ENCODE measurements at places on chromosomes 3 and 15. TPM values are rescaled to one million over a fixed set of nuclear protein-coding genes. Genes with fewer than 3 reads are reported as not detected.

PARP15 gene
- 1.1 TPM for total RNA-seq

SLC12A1 gene
- total RNA-seq: not detected

MYLK gene
- total RNA-seq: 52.5 TPM

PLA2G4E gene
- 1.9 TPM for total RNA-seq

VGLL4 gene
- total RNA-seq: 75.6 TPM

C3orf70 gene
- total RNA-seq: 6.2 TPM

MASP1 gene
- total RNA-seq: 12.0 TPM

TM4SF1 gene
- total RNA-seq: 90.2 TPM

TRPM1 gene
- total RNA-seq: not detected

XYLB gene
- 3.6 TPM for total RNA-seq

C3orf22 gene
- total RNA-seq: not detected

BAHD1 gene
- total RNA-seq: 13.6 TPM

NTRK3 gene
- total RNA-seq: 14.7 TPM

GHSR gene
- not detected for total RNA-seq

SERINC4 gene
- 0.10 TPM for total RNA-seq

LSAMP gene
- 7.7 TPM for total RNA-seq

SIDT1 gene
- total RNA-seq: 3.1 TPM

CDHR4 gene
- total RNA-seq: not detected

IDH2 gene
- 321 TPM for total RNA-seq

SATB1 gene
- total RNA-seq: 50.3 TPM

UBA7 gene
- 17.4 TPM for total RNA-seq

CHRNA5 gene
- 2.1 TPM for total RNA-seq

DZIP1L gene
- total RNA-seq: 24.7 TPM
